Sciatic nerve (tissue), 2 donors: ENCODE measurements at places on chromosomes 1 and 21.

DNA sequence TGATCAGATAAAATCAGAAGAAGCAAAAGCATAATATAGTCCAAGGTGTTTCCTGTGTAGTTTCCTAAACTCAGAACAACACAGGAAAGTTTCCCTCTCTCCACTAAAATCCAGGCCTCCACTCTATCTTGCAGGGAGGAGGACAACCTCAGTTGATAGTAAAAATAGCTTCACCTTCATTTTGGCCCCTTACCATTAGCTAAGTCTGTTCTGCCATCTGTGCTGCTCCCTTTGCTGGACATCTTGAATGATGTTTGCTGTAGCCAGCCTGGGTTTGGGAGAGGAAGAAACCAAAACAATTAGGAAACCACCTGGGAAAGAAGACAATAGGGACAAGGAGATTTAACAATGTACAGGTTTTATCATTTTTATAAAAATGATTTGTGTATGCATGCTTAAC lies 18.6 kb downstream of the DCAF8 start:
- no peak for DNase-seq

DNA sequence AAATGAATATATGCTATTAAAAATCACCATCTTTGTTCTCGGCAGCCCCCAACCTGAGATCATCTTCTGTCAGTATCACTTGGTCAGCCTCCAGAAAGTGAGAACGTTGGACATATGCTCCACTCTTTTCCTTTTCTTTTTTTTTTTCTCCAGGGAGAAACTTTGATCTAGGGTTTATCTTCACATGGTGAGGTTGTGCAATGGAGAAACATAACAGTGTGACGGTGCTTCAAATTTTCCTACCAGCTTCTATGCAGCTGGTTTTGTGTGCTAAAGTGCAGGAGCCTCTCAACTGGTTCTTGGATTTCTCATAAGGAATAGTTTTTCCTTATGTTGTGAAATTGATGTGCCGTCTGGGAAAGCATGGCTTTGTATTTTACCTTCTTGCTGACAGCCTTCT lies 1202.9 kb downstream of the NCAM2 start:
- no peak for DNase-seq

- no peak for DNase-seq
These were observed 85.1 kb upstream of the PLXNA2 start for GRCh38 chr1:208329300-208329699.

DNA sequence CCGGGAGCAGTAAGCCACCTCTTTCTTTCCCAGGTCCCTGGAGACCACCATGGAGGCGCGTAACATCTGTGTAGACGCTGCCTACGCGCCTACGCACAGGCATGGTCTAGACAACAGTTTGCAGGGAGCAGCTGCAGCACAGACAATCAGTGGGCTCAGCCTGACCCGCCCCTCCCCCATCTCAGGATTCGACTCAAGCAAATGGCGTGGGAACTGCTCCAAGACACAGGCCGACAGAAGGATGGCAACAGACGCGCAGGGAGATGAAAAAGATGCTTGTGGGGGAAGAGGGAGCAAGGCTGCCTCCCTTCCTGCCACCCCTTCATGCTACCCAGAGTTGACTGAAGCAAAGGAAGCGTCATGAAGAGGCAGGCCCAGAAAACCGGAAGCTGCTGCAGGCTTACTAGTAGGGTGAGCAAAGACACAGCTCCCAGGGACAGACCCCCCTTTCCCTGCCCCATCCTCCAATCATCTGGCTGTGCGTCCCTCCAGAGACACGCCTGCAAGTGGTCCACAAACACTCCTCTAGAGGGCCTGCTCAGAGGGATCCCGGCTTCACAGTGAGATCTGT lies 19.5 kb downstream of the STK40 start:
- DNase-seq = peak; percentile 69

GRCh38 chr1:107942814-107943213 lies 22.2 kb downstream of the VAV3 start:
- no peak for DNase-seq

GRCh38 chr1:156119503-156120209 lies 5.1 kb downstream of the LMNA start:
- DNase-seq = no peak

DNA sequence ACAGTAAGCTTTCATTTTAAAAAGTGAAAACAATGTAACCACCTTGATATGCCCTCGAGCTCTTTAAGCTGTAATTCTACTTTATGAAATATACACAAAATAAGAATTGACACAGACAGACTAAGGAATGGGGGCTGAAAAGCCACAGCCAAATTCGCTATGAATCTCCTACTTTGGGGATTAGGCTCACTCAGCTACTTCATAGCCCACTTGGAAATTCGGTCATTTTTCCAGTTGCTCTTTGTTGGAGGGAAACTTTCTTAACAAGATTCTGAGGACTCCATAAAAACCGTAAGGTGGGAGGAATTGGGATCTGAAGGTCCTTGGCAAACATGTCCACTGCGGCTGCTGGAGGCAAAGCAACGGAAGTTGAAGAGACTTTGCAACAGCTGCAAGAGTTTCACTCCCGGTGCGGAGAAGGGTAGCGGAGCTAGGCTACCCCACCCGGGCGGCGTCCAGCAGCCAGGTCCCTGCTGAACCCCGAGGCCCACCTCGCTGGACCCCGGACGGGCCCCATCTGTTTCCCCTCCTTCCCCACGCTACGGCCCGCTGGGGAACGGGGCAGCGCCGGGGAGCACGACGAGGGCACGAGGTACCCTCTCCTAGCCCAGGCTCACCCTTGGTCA lies 634 bp downstream of the MYCBP start:
- no peak for DNase-seq

DNA sequence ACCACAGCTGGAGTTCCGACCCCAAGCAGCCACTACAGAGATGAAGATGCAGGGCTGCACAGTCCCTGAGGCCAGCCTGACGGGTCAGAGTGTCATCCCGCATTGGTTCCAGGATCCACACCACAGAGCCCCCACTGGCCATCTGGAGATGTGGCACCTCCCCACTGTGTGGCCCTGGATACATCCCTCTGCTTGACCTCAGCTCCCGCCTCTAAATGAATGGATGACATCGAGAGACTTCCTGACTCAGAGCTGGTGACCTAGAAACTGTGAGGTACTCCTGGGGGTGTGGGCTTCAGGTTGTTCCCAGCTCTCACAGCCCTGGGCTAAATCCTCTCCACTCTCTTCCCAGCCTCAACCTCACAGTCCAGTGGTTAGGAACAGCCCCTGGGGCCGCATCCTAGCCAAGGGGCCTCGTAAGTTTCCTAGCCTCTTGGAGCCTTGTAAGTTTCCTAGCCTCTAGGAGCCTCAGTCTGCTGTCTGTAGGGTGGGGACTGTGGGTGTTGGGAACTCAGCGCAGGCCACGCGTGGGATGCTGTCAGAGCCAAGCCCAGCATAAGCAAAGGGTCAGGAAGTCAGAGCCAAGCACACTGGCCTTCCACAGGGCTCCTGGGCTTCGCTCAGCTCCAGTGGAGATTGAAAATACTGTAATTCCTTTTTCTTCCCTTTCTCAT lies 87.5 kb upstream of the RUNX3 start:
- no peak for DNase-seq

DNA sequence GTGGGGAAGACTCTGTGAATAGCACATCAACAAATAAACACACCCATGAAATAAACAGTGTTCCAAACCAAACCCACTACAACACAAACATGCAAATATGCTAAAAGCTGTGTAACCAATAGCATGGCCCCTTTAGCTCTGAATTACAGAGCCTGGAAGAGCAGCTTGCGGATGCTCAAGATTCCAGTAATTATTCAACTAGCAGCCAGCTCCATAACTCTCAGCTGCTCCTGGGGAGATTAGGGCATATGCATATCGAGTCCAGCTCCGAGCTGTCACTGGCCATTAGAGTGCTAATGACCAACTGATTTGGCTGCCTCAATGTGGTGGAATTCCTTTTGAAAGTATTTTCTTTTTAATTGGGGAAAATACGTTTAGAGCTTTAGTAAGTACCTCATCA lies 207.1 kb downstream of the HHAT start:
- DNase-seq = no peak

DNA sequence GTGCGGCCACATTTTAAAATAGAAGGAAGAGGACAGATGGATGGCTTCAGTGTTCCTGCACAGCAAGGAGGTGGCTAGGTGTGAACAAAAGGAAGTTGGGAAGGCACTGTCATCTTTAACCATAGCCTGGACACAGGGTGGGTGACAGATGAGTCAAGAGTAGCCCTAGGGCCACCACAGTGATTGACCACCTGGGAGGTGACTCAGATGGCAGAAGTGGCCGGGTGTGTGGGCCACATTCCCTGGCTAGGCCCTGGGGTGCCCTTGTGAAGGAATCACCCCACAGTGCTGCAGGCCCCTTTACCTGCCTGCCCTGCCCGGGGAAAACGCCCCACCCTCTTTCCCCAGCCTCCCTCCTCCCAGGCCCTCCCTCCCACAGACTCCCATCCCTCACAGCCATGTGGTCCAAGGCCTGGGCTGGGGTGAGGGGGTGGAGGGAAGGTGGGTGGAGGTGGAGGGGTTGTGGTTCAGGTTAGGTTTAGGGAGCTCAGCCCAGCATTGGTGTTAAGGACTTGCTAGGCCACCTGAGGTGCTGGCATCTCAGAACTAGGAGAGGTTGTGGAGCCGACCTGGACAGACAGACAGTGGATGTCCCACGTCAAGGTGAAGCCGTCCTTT lies 59.1 kb downstream of the SPSB1 start:
- DNase-seq = no peak

DNA sequence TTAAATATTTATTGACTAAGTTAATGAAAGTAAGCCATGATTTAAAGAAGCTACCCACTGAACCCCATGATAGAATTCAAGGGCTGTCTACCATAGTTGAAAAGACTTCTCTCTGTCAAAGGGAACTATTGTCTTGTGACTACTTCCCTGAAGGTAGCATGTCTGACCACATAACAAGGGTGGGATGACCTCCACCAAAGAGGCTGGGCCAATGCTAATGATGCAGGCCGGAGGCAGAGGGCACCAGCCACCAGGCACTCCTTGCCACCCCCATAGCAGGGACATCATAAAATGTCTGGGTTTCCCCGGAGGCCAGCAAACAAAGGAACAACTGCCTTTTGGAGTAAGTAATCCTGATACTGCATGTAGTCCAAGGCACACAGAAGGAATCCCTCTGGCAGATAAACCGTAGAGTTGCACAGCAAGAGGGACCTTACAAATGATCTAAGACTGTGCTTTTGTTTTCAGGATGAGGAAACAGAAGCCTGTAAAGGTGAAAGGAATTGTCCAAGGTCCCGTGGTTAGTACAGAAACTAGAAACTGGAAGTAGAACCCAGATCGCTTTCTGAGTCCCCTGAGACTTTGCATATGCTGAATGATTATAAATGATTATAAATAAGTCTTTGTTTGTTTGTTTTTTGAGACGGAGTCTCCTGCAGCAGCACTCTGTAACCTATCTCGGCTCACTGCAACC lies 33.5 kb upstream of the ITPKB start:
- no peak for DNase-seq

- DNase-seq = no peak
These were observed 164.7 kb downstream of the ZNF648 start for GRCh38 chr1:181896824-181897223.

DNA sequence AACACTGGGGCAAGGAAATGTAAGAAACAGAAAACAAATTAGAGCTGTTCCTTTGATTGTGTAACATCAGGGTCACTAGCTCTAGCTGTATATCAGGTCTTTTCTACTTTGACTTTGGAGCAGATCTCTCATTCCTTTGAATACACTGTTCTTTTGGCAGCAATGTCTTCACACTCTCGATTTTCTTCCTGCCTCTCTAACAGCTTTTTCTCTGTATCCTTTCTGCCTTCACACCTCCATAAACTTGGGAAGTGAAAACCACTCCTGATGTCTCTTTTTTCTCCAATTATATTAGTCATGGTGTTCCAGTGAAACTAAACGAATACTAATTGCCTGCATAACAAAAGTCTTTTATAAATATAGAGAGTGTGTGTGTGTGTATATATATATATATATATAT lies 1458.0 kb downstream of the NCAM2 start:
- DNase-seq = no peak

GRCh38 chr1:225539575-225539974 lies 111.7 kb upstream of the LBR start:
- no peak for DNase-seq

DNA sequence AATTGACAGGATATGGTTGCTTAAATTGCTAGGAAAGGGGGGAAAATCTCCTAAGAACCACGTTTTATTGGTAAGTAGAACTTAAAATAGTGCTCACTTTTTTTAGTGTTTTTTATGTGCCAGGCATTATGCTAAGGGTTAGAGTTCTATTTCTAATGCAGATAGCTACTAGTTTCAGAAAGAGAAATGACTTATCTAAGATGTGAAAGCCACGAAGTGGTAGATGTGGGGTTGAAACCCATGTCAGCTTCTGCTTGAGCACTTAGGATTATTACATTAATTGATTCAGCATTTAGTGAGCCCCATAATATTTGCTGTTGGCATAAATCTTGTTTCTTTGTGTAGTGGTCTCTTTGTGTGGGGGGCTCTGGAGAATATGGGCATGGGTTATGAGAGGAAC lies 24.7 kb downstream of the CACHD1 start:
- no peak for DNase-seq

- no peak for DNase-seq
These were observed 246.4 kb upstream of the LRRC7 start for GRCh38 chr1:69321311-69321710.

DNA sequence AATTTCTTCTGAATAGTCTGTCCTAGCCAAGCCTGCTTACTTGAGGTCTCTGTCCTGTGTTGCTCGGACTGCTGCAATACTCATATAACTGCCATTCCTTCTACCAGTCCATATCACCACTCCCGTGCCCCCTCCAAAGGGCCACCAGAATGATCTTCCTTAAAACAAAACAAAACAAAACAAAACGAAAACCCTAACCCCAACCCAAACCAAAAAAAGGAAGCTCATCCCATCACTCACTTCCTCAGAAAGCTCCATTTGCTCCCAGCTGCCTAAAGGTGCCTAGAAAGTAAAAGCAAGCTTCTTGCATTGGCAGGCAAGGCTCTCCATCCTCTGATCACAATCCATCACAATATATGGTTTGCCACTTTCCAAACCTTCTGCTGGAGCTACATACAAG lies 20.3 kb downstream of the USP24 start:
- DNase-seq = no peak

DNA sequence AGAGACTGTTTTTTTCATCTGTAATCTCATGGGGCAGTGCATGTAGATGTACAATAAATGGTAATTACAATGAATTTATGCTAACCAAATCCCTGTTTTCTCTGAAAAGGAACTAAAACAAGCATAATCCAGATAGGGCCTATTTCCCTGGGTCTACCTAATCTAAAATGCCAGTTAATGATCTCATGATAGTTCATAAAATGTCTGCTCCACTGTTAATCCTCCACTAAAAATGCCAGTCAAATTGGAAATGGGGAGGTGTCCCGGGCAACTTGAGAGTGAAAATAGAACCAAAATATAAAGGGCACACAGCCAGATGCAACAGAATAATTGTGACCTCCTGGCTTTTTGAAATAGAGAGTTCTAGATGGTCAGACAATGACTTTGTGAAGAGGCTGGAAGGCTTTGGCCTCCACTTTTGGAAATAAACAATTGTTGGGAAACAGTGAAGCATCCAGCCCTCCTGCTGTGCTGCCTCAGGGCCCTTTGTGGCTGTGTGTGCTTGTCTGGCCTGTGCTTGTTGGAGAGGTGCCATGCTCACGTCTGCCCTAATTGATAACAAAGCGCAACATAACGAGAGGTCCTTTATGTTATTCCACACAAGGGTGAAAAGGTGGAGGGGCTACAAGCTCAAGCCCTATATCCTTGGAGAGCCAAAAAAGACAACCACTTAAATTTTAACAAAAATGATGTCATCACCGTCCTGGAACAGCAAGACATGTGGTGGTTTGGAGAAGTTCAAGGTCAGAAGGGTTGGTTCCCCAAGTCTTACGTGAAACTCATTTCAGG lies 97.7 kb downstream of the ATP5PO start:
- DNase-seq = peak; percentile 42
